Progenitor cell of endocrine pancreas (in vitro differentiated cells): ENCODE measurements at places on chromosomes 13 and 19. TPM values are rescaled to one million over a fixed set of nuclear protein-coding genes. Genes with fewer than 3 reads are reported as not detected.

GRCh38 chr19:2055931-2056836 is 5.1 kb upstream of the MKNK2 start:
- H3K27ac ChIP-seq = no peak overlapping the region
- peaks cover 17% of the 10 kb centered on the region for H3K4me1 ChIP-seq
- no peak for DNase-seq
- no peaks in the 10 kb centered on the region for H3K27me3 ChIP-seq
- no peak overlapping the region for H3K4me3 ChIP-seq

DNA sequence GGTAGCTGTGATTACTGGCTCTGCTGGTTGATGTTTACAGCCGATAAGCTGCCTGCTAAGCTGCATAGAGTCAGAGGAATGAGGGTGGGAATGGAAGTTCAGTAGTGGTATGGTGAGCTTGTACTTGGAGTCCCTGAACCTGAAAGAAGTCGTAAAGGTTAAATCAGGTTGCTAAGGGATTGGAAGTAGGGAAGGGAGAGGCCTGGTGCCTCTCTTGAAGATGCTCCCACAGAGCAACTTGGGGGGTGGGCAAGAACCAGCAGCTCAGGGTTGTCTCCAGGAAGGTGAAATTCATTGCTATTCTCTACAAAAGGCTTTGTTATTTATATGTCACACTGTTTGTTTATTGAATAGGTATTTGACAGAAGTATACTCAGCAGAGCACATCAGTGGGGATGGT is 73.8 kb upstream of the OLFM4 start:
- no peak overlapping the region for H3K4me3 ChIP-seq
- H3K27me3 ChIP-seq = peaks cover 22% of the 10 kb centered on the region
- no peak for DNase-seq
- H3K36me3 ChIP-seq = no peaks in the 10 kb centered on the region

DNA sequence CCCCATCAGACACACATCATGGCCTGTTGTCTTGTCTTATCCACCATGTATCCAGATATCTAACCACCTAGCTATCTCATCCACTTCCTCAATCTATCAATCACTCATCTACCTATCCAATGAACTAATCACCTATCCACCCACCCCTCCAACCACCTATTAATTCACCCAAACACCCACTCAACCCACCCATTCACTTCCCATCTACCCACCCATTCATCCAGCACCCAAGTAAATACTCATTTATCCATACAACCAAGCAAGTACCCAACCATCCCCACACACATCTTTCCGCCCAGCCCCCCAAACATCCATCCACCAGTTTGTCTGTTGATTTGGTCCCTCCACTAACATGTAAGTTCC is 753 bp upstream of the WIZ start:
- peaks cover 11% of the 10 kb centered on the region for H3K4me1 ChIP-seq
- H3K27ac ChIP-seq = peak overlapping the region; percentile 46
- peaks cover 24% of the 10 kb centered on the region for H3K27me3 ChIP-seq
- H3K4me3 ChIP-seq = peak overlapping the region; percentile 83
- no peak for DNase-seq
- peaks cover 5% of the 10 kb centered on the region for H3K36me3 ChIP-seq

DNA sequence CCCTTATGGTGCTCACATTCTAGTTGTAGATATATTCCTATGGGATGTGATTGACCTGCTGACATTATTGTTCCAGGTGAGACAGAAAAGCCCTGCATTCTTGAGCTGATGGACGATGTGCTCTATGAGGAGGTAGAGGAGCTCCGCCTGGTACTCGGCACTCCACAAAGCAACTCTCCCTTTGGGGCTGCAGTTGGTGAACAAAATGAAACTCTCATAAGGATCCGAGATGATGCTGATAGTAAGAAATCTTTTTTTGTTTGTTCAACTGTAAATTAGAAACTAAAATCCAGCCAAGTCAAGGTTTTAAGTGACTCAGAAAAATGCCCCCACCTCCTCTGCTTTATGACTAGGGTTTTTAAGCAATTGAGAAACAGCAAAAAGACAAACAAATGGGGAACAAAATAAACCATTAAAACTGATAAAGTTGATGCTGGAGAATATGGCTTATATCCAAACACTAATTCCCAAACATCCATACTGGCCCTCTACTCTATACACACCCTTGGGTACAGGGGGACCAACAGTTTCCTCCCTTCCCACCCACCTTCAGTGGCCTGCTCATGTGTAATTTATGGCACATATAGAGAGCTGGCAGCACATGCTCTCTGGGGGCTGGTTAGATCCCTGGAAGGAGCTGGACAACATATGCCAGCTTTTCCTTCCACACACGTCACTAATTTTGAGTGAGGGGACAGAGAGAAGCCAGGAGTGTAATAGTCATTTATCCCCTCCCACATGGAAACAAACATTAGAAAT is 139.6 kb downstream of the STOML3 start:
- H3K4me1 ChIP-seq = peaks cover 7% of the 10 kb centered on the region
- no peaks in the 10 kb centered on the region for H3K27me3 ChIP-seq

GRCh38 chr19:46022061-46022430 is 807 bp downstream of the PGLYRP1 start:
- no peak overlapping the region for H3K27ac ChIP-seq
- no peak overlapping the region for H3K4me3 ChIP-seq
- no peaks in the 10 kb centered on the region for H3K4me1 ChIP-seq
- H3K36me3 ChIP-seq = peaks cover 8% of the 10 kb centered on the region

DNA sequence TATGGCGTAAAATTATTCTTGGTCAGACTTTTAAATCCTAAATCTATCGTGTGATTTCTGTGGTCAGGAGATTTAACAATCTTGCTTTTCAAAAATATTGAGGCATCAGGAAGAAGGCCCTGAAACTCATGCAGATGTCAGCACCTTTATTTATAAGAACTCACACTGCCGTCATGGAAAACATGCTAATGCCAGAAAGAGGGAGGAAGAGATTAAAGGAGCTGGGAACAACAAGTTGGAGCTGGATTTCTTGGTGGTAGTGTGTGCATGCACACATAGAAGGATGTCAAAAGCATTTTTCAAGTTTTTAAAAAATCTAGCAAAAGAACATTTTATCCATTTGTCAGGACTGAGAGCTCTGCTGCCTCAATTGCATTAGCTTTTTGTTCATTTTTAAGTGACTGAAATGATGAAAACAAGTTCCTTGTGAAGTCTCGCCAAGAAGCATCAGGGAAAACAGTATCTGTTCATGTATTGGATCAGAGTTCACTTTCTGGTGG is 342.5 kb downstream of the SPRY2 start:
- no peaks in the 10 kb centered on the region for H3K36me3 ChIP-seq
- no peak overlapping the region for H3K4me3 ChIP-seq
- H3K27ac ChIP-seq = no peak overlapping the region
- no peak for DNase-seq
- H3K27me3 ChIP-seq = no peaks in the 10 kb centered on the region

GRCh38 chr19:47231215-47232054 is 436 bp upstream of the BBC3 start:
- H3K27ac ChIP-seq = peak overlapping the region; percentile 91
- no peaks in the 10 kb centered on the region for H3K36me3 ChIP-seq
- peak overlapping the region; percentile 69 for H3K4me3 ChIP-seq
- H3K4me1 ChIP-seq = peaks cover 17% of the 10 kb centered on the region
- DNase-seq = peak; percentile 78
- peaks cover 4% of the 10 kb centered on the region for H3K27me3 ChIP-seq

The IFNL1 gene
- not detected in 2 replicates for total RNA-seq

- H3K4me1 ChIP-seq = peaks cover 1% of the 10 kb centered on the region
- no peak for DNase-seq
- no peak overlapping the region for H3K27ac ChIP-seq
- H3K36me3 ChIP-seq = no peaks in the 10 kb centered on the region
Measured at GRCh38 chr13:34207334-34207733, 389.4 kb downstream of the RFC3 start.

DNA sequence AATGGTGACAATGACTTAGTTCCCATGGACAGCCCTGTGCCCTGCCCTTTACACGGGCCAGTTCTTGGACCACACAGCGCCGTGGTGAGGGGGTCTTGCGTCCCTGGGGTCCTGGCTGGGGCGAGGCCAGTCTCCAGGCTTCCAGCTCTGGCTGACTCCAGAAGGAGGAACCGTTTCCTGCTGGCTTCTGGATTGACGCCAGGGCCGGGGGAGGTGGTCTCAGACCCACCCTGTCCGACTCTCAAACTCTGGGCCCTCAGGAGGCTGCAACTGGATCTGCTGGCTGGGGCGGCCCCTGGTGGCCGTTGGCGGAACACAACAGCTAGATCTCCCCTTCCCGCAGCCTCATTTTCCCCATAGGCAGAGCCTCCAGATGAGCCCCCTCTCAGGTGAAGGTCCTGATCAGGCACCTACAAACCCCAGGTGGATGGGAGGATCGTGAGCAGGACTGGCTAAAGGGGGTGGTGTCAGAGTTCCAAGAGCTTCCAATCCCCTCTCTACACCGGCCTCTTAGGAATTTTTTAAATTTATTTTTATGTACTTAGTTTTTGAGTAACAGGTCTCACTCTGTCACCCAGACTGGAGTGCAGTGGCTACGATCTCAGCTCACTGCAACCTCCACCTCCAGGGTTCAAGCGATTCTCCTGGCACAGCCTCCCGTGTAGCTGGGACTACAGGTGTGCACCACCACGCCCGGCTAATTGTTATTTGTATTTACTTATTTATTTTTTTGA is 8.0 kb downstream of the CCDC194 start:
- peaks cover 11% of the 10 kb centered on the region for H3K27me3 ChIP-seq
- H3K36me3 ChIP-seq = peaks cover 3% of the 10 kb centered on the region
- H3K4me3 ChIP-seq = no peak overlapping the region
- H3K27ac ChIP-seq = no peak overlapping the region

DNA sequence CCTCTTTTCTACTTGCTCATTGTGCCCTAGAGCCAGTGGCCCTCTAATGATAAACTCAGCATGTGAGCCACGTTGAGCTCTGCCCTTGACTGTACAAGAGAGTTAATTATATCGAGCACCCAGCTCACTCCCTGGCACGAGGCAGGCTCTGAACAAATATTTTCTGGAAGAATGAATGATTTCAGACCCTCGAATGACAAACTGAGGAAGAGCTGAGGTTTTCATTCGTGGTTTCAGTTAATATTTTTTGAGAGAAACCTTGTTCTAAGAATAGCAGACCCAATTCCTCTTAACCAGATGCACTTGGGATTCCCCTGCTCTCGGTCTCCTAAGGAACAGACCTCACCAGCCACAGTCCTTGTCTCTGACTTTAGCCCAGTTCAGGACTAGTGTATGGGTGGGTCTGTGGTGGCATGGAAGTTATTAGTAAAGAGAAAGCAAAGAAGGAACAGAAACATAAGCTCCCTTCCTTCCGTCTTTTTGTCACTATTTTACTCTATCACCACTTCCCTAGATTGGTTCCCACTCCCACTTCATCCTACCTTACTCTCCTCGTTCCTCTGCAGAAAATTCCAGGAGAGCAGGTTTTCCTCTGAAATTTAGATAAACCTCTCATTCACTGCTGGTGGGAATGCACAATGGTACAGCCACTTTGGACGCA is 22.1 kb upstream of the WDFY2 start:
- DNase-seq = no peak
- H3K4me3 ChIP-seq = no peak overlapping the region
- no peak overlapping the region for H3K27ac ChIP-seq
- H3K27me3 ChIP-seq = peaks cover 6% of the 10 kb centered on the region
- no peaks in the 10 kb centered on the region for H3K36me3 ChIP-seq
- no peaks in the 10 kb centered on the region for H3K4me1 ChIP-seq

GRCh38 chr13:72316716-72317115 is 410.7 kb downstream of the MZT1 start:
- no peak for DNase-seq
- H3K27ac ChIP-seq = no peak overlapping the region
- H3K4me1 ChIP-seq = peaks cover 3% of the 10 kb centered on the region
- H3K4me3 ChIP-seq = no peak overlapping the region
- no peaks in the 10 kb centered on the region for H3K27me3 ChIP-seq
- no peaks in the 10 kb centered on the region for H3K36me3 ChIP-seq

The HIF3A gene
- 31.1 and 37.6 TPM in 2 replicates for total RNA-seq

DNA sequence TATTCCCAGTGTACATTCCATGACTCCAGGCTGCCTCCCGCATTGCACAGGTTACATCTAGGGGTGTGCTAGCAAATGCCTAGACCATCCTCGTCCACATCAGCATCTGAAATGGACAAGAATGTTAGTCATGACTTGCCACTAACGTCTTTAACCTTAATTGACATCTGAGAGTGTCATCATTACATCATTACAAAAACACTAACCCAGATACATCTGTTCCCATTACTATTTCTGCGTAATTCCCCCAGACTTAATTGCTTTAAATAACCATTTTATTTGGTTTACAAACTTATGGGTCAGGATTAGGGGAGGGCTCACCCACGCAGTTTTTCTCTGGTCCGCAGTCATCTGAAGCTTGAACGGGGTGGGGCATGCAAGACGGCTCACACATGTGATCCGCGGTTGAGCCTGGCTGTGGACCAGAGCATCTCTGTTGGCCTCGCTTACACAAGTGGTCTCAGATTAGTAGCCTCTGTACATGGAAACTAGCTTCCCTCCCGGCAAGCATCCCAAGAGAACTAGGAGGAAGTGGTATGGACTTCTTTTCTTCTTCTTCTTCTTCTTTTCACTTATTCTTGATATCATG is 15.9 kb downstream of the KL start:
- H3K4me3 ChIP-seq = no peak overlapping the region
- no peaks in the 10 kb centered on the region for H3K36me3 ChIP-seq
- no peaks in the 10 kb centered on the region for H3K4me1 ChIP-seq
- no peak overlapping the region for H3K27ac ChIP-seq
- DNase-seq = no peak

DNA sequence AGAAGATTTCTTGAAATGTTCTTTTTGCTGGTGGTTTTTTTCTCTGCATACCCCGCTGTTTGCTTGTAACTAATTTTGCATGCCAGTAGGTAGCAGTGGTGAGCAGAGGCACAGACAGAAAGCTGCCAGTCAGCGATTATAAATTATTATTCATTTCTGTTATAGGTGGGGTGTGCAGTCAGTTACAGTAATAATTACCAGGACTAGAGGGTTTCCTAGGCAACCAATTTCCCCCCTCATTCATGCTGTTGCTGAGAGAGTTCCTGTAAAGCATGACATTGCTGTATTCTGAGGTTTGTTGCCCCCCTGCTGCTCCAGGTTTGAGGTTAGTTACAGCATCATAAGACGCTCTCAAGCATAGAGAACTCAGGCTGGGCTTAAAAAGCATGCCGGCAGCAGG is 104.5 kb downstream of the URI1 start:
- DNase-seq = no peak
- no peak overlapping the region for H3K27ac ChIP-seq
- peaks cover 5% of the 10 kb centered on the region for H3K36me3 ChIP-seq
- H3K4me3 ChIP-seq = no peak overlapping the region
- peaks cover 8% of the 10 kb centered on the region for H3K4me1 ChIP-seq
- peaks cover 2% of the 10 kb centered on the region for H3K27me3 ChIP-seq

GRCh38 chr19:41866284-41866683 is 6.2 kb downstream of the RPS19 start:
- no peaks in the 10 kb centered on the region for H3K27me3 ChIP-seq
- no peak for DNase-seq
- H3K36me3 ChIP-seq = peaks cover 41% of the 10 kb centered on the region
- peaks cover 44% of the 10 kb centered on the region for H3K4me1 ChIP-seq

GRCh38 chr19:51535535-51535934 is 4.1 kb upstream of the SIGLEC6 start:
- no peaks in the 10 kb centered on the region for H3K4me1 ChIP-seq
- no peaks in the 10 kb centered on the region for H3K36me3 ChIP-seq
- H3K27me3 ChIP-seq = peaks cover 46% of the 10 kb centered on the region
- DNase-seq = no peak
- H3K27ac ChIP-seq = no peak overlapping the region

The LMO7 gene
- total RNA-seq = 15.0 and 22.3 TPM in 2 replicates

GRCh38 chr19:38289955-38290354 is 14.1 kb upstream of the C19orf33 start:
- no peaks in the 10 kb centered on the region for H3K27me3 ChIP-seq
- H3K4me1 ChIP-seq = no peaks in the 10 kb centered on the region
- no peak for DNase-seq
- H3K36me3 ChIP-seq = peaks cover 22% of the 10 kb centered on the region
- H3K27ac ChIP-seq = no peak overlapping the region

The PRPF31 gene
- 71.3 and 78.8 TPM in 2 replicates for total RNA-seq
